Activated B cell treated with CpG ODN at 0.5 μM for 24 hours (primary cell): ENCODE measurements at places on chromosomes 5 and 9. TPM values are rescaled to one million over a fixed set of nuclear protein-coding genes. Genes with fewer than 3 reads are reported as not detected.

DNA sequence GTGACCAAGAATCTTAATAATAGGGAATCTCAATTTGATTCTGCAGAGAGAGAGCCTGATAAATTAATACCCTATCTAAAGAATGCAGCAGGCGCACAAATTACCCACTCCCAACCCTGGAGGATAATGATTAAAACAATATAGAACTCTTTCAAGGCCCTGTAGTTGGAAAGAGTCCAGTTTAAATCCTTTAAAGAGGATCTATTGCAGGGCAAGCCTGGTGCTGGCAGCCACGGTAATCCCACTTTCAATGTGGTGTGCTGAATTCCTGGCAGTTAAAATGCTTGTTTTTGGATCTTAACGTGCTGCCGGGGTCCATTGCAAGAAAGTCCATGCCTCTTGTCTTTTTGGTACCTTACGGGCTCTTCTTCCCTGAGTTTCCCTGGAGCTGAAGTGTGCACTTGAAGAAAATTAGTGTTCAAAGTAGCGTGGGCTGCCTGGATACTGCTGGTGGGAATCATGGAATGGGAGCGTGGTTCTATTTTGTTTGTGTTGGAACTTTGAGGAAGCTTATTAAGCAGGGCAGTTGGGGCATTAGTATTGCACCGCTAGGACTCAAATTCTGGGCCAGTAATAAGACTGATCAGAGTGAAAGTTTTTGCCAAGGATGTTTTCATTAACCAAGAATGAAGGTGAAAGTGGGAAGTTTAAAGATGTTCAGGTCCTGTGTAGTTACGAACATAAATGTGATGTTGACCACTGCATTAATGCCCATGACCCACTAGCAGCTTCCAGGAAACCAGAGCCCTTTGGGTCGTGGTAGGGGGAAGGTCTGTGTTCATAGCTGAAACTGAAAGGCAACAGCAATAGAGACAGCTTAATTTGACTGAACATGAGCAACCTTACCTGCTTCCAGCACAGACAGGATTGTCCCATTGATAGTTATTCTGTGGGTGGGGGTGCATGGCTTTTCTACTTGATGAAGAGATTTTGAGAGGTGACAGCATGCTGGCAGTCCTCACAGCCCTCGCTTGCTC, 20.8 kb downstream of the MARCHF6 start:
- H3K4me3 ChIP-seq: no peak overlapping the region
- peaks cover 34% of the 10 kb centered on the region for H3K36me3 ChIP-seq
- H3K27me3 ChIP-seq: no peaks in the 10 kb centered on the region
- H3K4me1 ChIP-seq: peaks cover 60% of the 10 kb centered on the region
- DNase-seq: no peak

DNA sequence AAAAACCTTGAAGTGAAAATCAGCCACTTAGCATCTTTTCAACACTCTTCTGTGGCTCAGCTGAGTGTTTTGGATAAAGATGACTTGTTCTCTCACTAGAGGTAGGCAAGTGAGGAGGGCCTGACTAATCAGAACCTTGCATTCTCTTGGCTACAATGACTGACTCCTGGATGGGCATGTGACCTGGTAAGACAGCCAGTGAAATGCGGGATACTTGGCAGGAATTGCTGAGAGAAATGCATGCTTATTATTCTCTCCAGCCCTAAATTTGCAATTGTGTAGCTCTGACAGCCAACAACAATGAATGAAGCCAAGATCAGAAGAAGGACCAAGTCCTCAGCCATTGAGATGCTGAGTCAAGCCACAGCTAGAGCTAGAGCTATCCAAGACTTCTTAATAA, 490.5 kb upstream of the ZNF608 start:
- no peak overlapping the region for H3K27ac ChIP-seq
- H3K36me3 ChIP-seq: no peaks in the 10 kb centered on the region
- peaks cover 4% of the 10 kb centered on the region for H3K4me1 ChIP-seq
- no peak overlapping the region for H3K4me3 ChIP-seq

GRCh38 chr5:144370273-144370672, 199.6 kb downstream of the KCTD16 start:
- no peaks in the 10 kb centered on the region for H3K4me1 ChIP-seq
- H3K27ac ChIP-seq: no peak overlapping the region
- no peak for DNase-seq
- H3K36me3 ChIP-seq: no peaks in the 10 kb centered on the region
- H3K4me3 ChIP-seq: no peak overlapping the region

GRCh38 chr5:31944684-31945445, 229.3 kb downstream of the GOLPH3 start:
- H3K27ac ChIP-seq: no peak overlapping the region
- no peak overlapping the region for H3K4me3 ChIP-seq
- H3K36me3 ChIP-seq: no peaks in the 10 kb centered on the region

DNA sequence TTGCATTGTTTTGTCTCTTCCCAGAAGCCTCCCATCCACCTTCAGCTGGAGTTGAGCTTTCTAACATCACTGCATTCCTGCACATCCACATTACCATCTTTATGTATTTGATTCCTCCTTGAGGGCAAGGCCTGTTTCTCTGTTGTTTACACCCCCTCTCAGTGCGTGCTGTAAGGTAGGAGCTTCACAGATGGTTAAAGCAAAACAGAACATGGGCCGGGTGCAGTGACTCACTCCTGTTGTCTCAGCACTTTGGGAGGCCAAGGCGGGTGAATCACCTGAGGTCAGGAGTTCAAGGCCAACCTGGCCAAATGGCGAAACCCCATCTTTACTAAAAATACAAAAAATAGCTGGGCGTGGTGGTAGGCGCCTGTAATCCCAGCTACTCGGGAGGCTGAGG, 110.9 kb downstream of the KCNIP1 start:
- peaks cover 10% of the 10 kb centered on the region for H3K27me3 ChIP-seq
- no peak for DNase-seq
- no peaks in the 10 kb centered on the region for H3K36me3 ChIP-seq
- no peak overlapping the region for H3K4me3 ChIP-seq
- no peaks in the 10 kb centered on the region for H3K4me1 ChIP-seq

The SPINK4 gene
- total RNA-seq: not detected in 2 replicates

The B4GALT1 gene
- total RNA-seq: 111 and 118 TPM in 2 replicates

The TUBB4B gene
- 182 and 197 TPM in 2 replicates for total RNA-seq

The C1QTNF3 gene
- 4.9 and 7.7 TPM in 2 replicates for total RNA-seq

The IGFBPL1 gene
- total RNA-seq: not detected in 2 replicates

DNA sequence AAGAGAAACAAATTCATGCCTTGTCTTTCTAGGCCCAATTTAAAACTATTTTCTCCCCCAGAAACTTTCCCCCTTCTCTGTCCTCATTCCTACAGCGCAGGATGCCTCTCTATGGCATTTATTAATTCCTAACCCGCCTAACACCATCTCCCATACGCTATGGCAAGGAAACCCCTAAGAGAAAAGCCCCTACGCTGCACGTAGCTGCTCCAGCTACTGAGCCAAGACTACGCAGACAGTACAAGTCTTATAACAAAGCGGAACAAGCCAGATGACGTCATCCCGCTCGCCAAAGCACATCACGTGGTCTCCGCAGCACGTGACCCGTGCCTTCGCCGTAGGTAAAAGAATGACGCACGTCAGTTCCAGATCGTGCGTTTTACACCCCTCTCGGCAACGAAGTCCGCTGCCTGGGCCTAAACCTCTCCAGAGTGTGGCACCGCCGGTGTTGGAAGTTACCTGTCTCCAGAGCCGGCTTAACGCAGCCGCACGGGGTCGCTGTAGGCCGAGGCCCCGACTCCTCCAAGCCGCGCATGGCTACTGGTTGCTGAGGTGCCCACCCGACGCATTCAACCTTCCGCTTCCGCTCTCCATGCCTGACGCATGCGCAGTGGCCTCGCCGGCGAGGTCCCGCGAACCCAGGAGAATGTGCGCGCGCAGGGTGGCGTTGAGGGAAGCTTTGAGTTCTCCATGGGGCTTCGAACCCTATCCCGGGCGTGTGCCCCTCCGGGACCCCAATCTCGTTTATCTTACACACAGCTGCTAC, at the start of gene TRMO:
Gene TRMO (minus strand): TSS at position 542 of the 766 bp plus-strand sequence. CDS start 7 bp downstream, at position 535.
- H3K4me3 ChIP-seq: peak within 1 kb of the TSS; percentile 85
- peak; percentile 97 for DNase-seq
- peaks cover 57% of the 10 kb centered on the region for H3K4me1 ChIP-seq
- H3K36me3 ChIP-seq: peaks cover 24% of the 10 kb centered on the region
- H3K27ac ChIP-seq: peak within 1 kb of the TSS; percentile 95

DNA sequence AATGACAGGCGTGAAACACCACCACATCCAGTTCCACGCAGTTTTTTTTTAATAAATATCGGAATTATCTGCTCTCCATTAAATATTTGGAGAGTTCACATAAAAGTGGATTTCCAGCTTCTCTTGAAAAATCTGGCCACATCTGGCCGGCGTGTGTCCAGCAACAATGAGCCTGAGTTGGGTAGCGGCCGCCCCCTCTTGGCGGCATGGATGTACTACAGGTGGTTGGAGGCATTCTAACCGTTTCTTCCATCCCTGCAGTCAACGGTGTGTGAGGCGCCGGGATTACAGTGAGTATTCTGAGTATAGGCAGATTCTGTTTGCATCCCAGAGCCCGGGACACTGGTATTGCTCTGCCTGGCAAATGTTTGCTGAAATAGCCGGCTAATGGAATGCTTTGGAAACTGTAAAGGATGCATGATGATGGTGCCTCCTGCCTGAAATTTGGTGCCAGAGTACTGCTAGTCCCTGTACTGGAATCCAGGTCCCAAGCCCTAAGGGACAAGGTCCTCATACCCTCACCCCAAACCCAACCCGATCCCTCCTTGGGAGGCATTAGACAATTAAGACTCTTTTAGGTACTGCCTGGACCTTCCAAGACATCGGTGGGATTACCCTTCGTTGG, 13.6 kb upstream of the GM2A start:
- H3K27ac ChIP-seq: peak overlapping the region; percentile 72
- H3K4me1 ChIP-seq: peaks cover 95% of the 10 kb centered on the region
- H3K27me3 ChIP-seq: no peaks in the 10 kb centered on the region
- H3K4me3 ChIP-seq: peak overlapping the region; percentile 77

DNA sequence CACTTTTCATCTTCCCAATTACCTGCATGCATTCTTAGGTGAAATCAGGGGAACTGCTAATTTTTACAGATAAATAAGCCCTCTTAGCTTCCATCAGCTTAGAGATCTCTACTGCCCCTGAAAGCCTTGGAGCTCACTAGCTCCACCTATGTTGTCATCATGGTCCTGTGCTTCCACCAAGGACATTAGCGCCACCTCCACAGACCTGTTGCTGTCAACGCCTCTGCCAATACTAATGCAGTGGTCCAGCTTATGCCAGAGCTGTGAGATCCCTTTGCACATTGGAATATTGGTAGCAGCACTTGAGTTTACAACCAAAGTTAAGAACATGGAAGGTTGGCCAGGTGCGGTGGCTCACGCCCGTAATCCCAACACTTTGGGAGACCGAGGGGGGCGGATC, 7.7 kb upstream of the SHISAL2B start:
- no peaks in the 10 kb centered on the region for H3K36me3 ChIP-seq
- no peak overlapping the region for H3K4me3 ChIP-seq
- no peaks in the 10 kb centered on the region for H3K27me3 ChIP-seq
- H3K4me1 ChIP-seq: no peaks in the 10 kb centered on the region
- DNase-seq: no peak

GRCh38 chr5:59274106-59274636, 619.4 kb downstream of the PDE4D start:
- peaks cover 16% of the 10 kb centered on the region for H3K4me1 ChIP-seq
- H3K36me3 ChIP-seq: no peaks in the 10 kb centered on the region
- H3K4me3 ChIP-seq: no peak overlapping the region
- H3K27ac ChIP-seq: no peak overlapping the region

DNA sequence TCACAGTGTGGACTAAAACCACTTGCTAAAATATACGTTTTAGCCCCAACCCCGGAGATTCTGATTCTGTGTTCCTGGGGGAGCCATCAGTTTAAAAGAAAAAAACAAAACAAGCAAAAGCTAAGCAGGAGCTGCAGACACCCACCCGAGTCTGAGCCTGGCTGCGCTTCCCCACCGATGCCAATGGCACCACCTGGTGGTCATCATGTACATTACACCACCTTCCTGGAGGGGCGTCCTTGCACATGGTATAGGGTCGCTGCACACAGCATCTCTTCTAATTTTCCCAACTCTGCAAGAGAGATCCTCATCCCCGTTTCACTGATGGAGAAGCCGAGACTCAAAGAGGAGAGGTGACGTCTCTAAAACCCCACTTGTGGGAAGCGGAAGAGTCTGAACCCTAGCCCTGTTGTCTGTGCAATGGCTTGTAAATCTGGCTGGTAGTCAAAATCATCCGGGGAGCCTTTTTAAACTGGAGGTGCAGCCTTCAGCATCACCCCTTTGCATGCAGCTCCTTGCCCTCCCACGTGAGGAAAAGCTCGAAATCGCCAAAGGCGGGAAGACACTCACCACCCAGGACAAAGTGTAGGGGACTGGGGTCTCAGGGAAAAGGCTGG, 23.1 kb upstream of the CNOT6 start:
- H3K27ac ChIP-seq: no peak overlapping the region
- no peaks in the 10 kb centered on the region for H3K4me1 ChIP-seq
- DNase-seq: peak; percentile 36
- H3K4me3 ChIP-seq: no peak overlapping the region

The SREK1 gene
- 78.2 and 104 TPM in 2 replicates for total RNA-seq

The IDNK gene
- total RNA-seq: 7.9 and 8.4 TPM in 2 replicates

DNA sequence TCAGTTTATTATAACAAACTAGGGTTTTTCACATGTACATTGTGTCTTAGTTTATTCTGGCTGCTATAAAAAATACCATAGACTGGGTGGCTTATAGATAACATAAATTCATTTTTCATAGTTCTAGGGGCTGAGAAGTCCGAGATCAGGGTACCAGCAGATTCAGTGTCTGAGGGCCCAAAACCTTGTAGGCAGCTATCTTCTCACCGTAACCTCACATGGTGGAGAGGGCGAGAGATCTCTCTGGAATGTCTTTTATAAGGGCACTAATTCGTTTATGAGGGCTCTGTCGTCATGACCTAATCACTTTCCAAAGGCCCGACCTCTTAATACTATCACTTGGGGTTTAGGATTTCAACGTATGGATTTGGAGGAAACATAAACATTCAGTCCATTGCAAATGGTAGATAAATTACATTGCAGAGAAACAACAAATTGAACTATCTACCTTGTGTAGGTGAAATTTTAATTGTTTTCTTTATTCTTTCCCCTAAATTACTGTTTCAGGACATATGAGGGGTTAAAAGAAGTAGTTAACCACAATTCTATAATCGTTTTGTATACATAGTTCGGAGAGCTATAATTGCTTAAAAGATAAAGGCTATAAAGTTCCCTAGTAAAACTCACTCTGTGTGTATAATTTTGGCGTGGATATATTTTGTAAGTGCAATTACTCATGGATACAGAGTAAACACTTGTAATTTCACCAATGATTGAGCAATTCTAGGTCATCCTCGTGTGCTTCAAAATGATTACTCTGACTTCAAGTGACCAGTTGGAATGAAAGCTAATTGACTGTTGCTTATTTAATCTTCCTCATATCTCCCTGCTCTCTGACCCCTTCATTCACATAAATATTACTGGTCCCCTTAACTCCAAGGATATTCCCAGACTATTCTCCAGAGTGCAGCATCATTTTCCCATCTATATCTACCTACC, 247.5 kb upstream of the TMEM161B start:
- no peak overlapping the region for H3K27ac ChIP-seq
- H3K36me3 ChIP-seq: no peaks in the 10 kb centered on the region
- peaks cover 6% of the 10 kb centered on the region for H3K27me3 ChIP-seq
- H3K4me1 ChIP-seq: no peaks in the 10 kb centered on the region

GRCh38 chr5:136164226-136164625, 28.7 kb downstream of the SMIM32 start:
- no peak overlapping the region for H3K4me3 ChIP-seq
- H3K4me1 ChIP-seq: peaks cover 21% of the 10 kb centered on the region
- peaks cover 57% of the 10 kb centered on the region for H3K36me3 ChIP-seq
- no peaks in the 10 kb centered on the region for H3K27me3 ChIP-seq
